Left ventricle myocardium inferior (tissue), 1 donor: ENCODE measurements at places on chromosomes 13 and 19. TPM values are rescaled to one million over a fixed set of nuclear protein-coding genes. Genes with fewer than 3 reads are reported as not detected.

- no peaks in the 10 kb centered on the region for H3K27me3 ChIP-seq
- DNase-seq = no peak
- no peaks in the 10 kb centered on the region for H3K36me3 ChIP-seq
- H3K4me1 ChIP-seq = peaks cover under 1% of the 10 kb centered on the region
- no peak overlapping the region for H3K4me3 ChIP-seq
Measured at GRCh38 chr13:97497400-97497799, 63.4 kb downstream of the RAP2A start.

DNA sequence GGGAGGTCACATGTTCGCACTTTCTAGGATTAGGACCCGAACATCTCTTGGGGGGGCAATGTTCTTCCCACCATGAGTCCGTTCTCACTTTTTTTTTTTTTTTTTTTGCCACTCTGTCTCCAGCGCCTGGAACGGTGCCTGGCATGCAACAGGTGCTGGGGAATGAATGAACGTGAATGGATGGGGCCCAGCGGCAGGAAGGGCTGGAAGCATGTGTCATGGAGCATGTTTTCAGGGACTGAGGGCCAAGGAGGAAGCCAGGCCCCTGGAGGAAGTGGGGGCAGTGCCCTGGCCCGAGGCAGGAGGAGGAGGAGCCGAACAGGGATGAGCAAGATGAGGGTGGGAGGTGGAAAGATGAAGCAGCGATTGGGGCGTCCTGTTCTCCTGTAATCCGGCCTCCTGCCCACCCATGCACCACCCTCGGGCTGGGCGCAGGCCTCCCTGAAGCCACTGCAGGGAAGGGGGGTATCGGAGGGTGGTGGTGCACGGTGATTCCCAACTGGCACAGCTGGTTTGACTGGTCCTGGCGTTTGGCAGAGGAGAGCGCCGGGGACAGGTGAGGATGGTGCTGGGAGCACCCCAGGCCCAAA is 8.8 kb upstream of the SULT2B1 start:
- H3K36me3 ChIP-seq = no peaks in the 10 kb centered on the region
- no peaks in the 10 kb centered on the region for H3K4me1 ChIP-seq
- H3K4me3 ChIP-seq = no peak overlapping the region
- no peak for DNase-seq

DNA sequence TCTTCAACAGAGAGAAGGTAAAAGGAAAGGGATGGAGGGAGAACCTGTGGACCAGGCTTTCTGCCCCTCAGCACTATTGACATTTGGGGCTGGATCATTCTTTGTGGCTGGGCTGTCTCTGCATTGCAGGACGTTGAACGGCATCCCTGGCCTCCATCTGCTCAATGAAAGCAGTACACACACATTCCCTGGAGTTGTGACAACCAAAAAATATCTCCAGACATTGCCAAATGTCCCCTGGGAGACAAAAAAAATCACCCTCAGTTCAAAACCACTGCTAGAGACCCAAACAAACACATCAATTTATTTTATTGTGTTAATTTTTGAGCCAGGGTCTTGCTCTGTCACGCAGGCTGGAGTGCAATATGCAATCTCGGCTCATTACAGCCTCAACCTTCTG is 43.3 kb downstream of the INSR start:
- H3K4me1 ChIP-seq = peaks cover 39% of the 10 kb centered on the region
- H3K27ac ChIP-seq = no peak overlapping the region
- no peak overlapping the region for H3K4me3 ChIP-seq

GRCh38 chr19:19256072-19256969 is 16.8 kb downstream of the TM6SF2 start:
- H3K27me3 ChIP-seq = peaks cover 100% of the 10 kb centered on the region
- no peak overlapping the region for H3K4me3 ChIP-seq
- no peak for DNase-seq
- H3K36me3 ChIP-seq = no peaks in the 10 kb centered on the region
- H3K4me1 ChIP-seq = peaks cover 2% of the 10 kb centered on the region

GRCh38 chr19:44951179-44952159 is 3.7 kb upstream of the CLPTM1 start:
- DNase-seq = no peak
- H3K36me3 ChIP-seq = peaks cover 8% of the 10 kb centered on the region
- peaks cover 41% of the 10 kb centered on the region for H3K4me1 ChIP-seq

CPB2 gene
- total RNA-seq = not detected

DNA sequence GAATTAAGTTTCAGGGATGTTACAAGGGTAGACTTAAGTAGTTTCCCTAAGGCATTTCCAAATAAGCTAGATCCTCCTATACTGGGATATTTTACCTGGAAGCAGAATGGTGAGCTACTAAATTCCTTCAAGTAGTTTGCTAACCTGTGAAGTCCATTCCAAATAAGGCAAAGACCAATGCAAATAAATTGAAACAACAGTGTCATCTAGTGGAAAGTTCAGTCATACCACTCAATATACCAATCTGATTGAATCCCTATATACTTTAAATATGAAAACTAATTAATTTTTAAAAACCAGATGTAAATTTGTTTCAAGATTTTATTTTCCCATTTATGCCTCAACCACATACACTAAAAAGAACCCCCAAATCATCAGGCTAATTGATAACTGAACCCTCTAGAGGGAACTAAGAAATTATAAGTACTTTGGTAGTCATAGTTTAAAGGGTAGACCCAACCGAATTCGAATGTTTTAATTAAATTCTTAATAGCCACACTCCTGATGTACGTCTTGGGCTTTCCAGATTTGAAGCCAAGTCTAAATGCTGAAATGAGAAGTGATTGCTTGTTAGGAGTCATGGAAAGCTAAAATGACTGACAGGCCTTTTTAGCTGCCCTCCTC is 223.7 kb downstream of the TBC1D4 start:
- H3K4me1 ChIP-seq = no peaks in the 10 kb centered on the region
- no peaks in the 10 kb centered on the region for H3K27me3 ChIP-seq
- H3K4me3 ChIP-seq = no peak overlapping the region
- no peaks in the 10 kb centered on the region for H3K36me3 ChIP-seq

CEACAM20 gene
- total RNA-seq = not detected

LILRB5 gene
- 5.7 TPM for total RNA-seq

SKA3 gene
- total RNA-seq = 0.60 TPM

- peak within 1 kb of the TSS; percentile 96 for H3K27ac ChIP-seq
- H3K36me3 ChIP-seq = no peaks in the 10 kb centered on the region
- no peaks in the 10 kb centered on the region for H3K27me3 ChIP-seq
- H3K4me3 ChIP-seq = peak within 1 kb of the TSS; percentile 95
- peak; percentile 37 for DNase-seq
Measured at GRCh38 chr13:27171244-27171826, at the start of gene USP12. USP12 (minus strand) TSS chr13:27171811; CDS start chr13:27171639, 172 bp downstream.

MED29 gene
- total RNA-seq = 25.7 TPM

IGFLR1 gene
- total RNA-seq = 4.9 TPM
